Urothelium cell line (cell line): ENCODE measurements at places on chromosomes 5 and 9.
A peak's percentile ranks its signal among the peaks of the same experiment; 100 is the strongest.

- no peak for DNase-seq
Observed at GRCh38 chr9:33795819-33796218, 458 bp downstream of the PRSS3 start.

DNA sequence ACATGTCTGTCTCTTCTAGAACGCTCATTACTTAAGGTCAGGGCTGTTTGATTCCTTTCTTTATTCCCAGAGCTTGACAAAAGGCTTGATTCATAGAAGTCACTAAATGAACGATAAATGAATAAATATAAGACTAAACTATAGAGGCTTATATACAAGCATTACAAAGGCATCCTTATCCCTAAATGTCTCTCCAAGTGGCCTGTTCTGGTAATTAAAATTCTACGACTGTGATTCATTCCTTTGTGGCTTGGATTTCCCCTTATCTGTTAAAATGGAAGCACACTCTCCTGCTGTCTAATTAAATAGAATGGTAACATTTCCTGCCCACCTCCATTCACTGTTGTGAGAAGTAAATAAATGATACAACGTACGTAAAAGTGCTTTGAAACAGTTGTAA, 49.5 kb downstream of the C7 start:
- DNase-seq, result no peak

- no peak for DNase-seq
Observed at GRCh38 chr5:111934511-111934910, 177.5 kb upstream of the NREP start.

GRCh38 chr9:114723931-114724330, 41.9 kb upstream of the TEX48 start:
- no peak for DNase-seq

DNA sequence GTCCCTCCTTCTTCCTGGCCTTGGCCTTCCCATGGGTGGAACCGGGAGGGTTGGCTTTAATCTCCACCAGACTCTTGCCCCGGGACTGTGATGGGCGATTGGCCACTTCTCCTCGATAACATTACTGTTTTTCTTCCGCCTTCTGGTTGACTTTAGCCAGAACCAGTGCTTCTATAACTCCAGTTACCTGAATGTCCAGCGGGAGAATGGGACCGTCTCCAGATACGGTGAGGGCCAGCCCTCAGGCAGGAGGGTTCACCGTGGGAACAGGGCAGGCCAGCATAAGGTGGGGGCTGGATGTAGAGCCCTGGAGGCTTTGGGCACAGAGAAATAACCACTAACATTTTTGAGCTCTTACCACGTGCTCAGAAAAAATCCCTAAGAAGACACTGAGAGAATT, 967 bp downstream of the ORM2 start:
- DNase-seq, result no peak

DNA sequence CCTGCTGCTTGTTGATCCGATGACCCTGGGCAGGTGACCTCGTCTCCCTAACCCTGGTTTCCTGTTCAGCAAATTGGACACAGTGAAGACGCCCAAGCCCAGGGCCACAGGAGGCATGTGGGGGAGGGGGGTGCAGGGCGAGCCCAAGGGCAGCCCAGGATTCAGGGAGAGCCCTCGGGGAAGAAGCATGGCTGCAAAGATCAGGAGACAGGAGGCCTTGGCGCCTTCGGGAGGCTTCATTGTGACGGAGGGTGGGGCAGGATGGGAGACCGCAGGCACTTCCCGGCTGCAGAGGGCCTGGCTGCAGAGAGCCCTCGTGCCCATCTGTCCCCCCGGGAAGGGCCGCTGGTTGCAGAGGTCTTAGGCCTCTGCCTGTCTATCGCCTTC, 6.2 kb downstream of the ASS1 start:
- DNase-seq, result no peak

GRCh38 chr5:56703952-56704351, 111.4 kb upstream of the MAP3K1 start:
- no peak for DNase-seq

DNA sequence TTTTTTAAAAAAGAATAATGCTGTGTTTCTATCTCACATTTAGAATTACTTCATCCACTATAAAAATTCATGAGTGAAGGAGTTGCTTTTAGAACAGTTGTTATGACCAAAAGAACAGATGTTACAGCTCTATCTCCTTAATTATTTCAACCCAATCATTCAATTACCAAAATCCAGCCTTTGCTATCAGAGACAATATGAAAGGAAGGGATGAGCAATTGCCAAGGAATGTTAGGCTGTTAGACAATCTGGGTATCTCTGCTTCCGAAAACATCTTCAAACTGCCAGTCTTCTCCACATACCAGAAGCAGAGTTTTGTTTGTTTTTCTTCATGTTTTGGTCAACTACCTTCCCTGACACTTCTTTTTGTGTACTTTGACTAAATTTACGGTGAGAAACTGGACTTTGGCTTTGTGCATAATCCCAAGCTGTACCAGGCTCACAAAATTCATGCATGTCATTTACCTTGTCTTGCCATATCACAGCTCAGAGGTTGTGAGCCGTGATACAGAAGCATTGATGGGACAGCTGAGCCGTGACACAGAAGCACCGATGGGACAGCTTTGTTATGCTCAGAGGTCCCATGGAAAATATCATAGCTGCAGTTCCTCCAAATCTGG, 405.5 kb downstream of the KIF4B start:
- peak; percentile 11 for DNase-seq

DNA sequence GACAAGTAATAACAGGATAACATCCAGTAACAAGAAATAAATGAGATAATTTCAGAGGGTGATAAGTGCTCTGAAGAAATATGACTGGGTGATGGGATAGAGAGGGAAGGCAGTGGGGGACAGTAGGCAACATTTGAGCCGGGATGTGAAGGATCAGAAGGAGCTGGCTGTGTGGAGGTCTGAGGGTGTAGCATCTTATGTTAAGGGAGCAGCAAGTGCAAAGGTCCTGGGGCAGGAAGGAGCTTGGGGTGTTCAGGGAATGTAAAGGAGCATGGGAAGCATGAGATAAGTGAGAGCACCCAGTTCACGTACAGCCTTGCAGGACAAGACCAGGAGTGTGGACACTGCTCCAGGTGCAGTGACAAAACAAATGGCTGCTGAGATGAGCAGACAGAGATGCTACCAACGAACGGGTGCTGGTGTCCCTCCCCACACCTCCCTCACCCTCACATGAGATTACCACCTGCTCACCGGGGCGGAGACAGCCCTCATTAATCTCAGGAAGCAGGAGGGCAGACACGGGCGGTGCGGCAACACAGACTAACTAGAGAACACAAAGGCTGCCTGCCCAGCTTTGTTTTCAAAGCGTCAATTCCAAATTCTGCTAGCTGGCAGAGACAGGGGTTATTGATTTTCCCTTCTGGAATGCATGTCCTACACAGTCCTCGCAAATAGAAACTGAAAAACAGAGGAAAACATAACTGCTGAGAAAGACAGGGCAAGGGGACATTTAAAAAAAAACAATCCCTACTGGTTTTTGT, 298.1 kb upstream of the PANK3 start:
- DNase-seq, result no peak

GRCh38 chr9:99783799-99784198, 37.9 kb upstream of the NR4A3 start:
- DNase-seq, result no peak
